ENCODE measurements at places on chromosomes 12 and 14. TPM values are rescaled to one million over a fixed set of nuclear protein-coding genes. Genes with fewer than 3 reads are reported as not detected.

DNA sequence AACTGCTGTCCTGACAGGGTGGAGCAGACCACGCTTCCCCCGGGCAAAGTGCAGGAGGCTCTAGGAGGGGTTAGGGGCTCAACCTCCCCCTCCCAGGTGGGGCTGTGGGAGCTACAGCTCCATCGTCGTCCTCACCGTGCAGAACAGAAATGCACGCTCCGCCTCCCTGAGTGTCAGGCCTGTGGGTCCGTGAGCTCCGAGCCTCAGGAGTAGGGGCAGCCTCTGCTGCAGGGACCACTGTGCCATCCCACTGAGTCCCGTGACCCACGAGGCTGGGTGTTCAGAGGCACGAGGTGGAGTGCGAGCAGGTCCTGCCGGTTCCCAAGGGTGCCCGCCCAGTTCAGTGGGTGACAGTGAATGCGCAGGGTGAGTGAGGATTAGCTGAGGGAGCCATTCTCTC, 48.6 kb downstream of the CACNA1C start:
- DNase-seq: no peak

- DNase-seq: no peak
These were observed 467.5 kb downstream of the VRK1 start for GRCh38 chr14:97264516-97265230.

DNA sequence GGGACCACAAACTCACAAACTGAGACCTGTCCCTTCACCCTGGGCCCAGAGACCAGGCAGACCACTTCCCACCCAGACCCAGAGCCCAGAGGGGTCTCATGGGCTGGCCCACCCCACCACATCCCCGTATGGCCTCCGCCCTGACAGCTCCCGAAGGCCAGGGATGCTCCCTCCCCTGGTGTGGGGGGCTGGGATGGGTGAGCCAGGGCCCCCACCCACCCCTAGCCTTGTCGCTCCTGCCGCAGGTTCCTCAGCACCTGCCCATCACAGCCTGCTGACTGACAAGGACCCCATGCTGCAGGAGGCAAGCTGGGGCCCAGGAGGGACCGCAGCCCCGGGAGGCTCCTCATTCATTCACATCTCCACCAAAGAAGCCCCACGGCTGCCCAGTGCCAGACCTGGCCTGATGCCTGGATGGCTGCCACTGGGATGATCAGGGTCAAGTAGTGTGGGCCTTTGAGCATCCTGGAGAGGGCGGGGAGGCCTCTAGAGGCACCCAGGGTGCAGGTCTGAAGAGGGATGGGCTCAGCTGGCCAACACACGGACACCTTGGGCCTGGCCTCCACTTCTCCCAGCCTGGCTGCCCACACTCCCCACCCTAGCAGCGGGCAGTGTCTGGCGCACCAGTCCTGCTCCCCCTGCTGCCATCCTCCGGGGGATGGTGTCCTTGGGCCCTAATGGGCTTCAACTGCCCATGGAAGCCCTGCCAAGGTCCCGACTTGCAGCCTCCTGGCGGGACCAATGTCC, 24.7 kb upstream of the GPR132 start:
- DNase-seq: no peak

- DNase-seq: no peak
These were observed 63.9 kb downstream of the BICD1 start for GRCh38 chr12:32170437-32170998.

DNA sequence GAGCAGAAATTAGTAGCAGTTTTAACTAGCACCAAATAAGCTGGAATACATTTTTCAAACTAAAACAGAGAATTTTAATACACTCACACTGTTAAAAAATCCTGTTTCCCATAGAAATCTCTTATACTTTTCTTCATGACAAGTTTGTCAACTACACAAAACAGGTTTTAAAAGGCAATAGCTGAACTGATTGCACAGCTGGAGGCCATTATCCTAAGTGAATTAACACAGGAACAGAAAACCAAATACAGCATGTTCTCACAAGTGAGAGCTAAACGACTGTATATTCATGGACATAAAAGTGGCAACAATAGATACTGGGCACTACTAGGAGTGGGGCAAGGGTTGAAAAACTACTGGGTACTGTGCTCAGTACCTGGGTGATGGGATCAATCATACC, 11.6 kb upstream of the HAL start:
- no peak for DNase-seq

DNA sequence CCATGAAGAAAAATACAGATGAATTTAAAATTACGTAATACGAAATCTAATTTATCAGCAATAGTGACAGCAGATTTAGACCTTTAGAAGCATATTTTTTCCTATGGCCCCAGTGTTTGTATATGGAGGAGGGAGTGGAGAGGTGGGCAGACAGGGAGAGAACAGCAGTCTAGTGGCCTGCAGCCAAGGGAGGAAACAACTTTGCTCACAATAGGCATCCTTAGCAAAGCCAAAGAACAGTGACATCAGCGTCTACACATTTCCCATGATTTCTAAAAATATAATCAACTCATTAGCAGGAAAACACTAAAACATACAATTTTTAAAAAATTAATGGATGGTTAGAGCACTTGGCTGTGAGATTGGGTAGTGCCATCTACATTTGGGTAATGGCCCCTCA, 622.6 kb upstream of the ATP2B1 start:
- DNase-seq: no peak

DNA sequence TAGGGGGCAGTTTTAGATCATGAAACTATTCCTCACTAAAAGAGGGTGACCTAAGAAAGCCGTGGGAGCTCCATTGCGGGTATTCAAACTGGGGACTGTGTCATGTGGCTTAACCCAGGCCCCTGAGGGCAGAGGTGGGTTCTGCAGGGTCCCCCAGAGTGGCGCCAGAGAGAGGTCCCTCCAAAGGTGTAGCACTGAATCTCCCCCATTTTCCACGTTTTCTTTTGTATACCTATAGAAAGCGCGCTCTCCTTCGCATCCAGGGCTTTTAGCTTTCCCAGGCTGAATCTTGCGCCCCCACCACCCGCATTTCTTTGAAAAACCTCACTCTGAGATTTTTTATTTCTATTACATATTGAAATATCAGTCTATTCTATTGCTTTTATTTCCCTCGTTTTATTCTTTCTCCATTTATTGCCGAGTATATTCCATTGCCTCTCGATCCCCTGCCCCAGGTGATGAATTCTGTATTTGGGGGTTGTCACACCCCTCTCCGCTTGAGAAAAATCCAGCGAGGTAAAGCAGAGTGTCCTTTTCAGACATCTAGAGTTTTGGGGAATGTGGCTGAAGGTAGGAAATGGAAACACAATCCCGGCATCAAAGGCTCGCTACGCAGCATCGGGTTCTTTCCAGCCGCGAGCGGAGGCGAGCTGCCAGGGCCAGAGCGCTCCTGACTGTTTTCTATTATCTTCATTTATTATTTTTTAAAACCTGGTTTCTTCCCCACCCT, 870 bp upstream of the HOXC13 start:
- DNase-seq: no peak

- no peak for DNase-seq
These were observed 31.1 kb downstream of the FRS2 start for GRCh38 chr12:69501154-69501895.

DNA sequence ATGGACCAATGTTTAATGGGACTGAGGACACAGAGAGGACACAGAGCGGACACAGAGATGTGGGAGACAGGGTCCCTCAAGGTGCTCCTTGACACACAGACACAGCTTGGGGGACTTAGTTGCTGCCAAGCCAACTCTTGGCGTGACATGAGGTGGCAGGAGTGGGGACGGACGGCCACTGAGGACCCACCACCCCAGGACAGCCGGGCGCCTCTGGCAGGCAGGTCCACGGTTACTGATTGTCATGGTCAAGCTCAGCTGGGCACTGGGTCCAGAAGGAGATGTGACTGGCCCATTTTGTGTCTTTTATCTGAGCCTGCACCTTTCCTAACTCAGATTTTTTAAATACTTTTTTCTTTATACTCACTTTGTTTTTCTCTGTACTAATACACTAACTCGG, 15.7 kb upstream of the PWP1 start:
- DNase-seq: no peak

GRCh38 chr12:127500512-127501035, 766.4 kb upstream of the TMEM132C start:
- DNase-seq: no peak

DNA sequence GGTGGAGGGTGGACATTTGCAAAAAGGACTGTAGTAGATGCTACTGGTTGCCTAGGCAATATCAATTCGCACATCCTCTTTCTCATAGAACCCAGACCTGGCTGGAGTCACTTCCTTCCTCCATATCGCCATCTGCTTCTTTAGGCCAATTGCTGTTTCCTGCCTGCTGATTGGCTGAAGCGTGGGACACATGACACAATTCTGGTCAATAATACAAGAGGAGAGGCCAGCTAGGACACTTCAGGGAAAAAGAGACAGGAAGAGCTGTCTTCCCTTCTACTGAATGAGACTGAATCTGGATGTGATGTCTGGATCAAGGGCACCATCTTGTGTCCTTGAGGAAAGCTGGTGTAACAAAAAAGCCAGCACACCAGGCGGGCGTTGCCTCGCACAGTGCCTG, 53.8 kb downstream of the TRPV4 start:
- DNase-seq: no peak

DNA sequence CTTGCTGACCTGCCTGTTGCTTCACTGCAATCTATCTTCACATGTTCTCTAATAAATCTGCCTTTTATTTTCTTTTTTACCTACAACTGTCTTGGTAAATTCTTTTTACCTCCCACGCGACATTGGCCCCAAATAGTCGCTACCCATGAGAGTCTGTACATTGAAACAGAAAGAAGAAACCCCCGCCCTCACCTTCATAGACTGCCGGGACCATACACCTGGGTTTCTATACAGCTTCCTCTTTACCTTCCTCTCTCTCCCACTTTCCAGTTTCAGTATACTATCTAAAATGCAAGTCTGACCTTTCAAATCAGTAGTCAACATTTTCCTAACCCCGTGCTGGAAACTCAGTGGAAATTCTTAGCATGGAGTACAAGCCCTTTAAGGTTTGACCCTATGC, 4.8 kb downstream of the SLC8A3 start:
- DNase-seq: no peak

DNA sequence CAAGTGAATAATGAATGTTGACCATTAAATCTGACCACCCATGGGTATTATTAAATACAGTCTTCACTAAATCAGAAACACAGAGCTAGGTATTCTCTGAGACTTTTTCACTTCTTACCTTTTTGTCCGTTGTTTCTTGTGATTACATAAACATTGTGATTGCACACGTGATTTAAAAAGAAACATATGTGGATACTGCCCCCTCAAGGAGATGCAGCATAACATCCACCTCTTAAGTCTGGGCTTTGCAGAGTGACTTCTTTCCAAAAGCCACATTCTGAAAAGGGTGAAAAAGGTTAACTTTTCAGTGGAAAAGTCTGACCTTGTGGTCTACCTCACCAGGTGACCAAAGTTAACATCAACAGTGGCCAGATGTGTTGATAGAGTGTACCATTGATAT, 185.5 kb upstream of the FAR2 start:
- DNase-seq: no peak

GRCh38 chr12:76940671-76941445, 62.0 kb upstream of the CSRP2 start:
- DNase-seq: no peak

GRCh38 chr14:33851931-33852330, 98.9 kb downstream of the EGLN3 start:
- no peak for DNase-seq

DNA sequence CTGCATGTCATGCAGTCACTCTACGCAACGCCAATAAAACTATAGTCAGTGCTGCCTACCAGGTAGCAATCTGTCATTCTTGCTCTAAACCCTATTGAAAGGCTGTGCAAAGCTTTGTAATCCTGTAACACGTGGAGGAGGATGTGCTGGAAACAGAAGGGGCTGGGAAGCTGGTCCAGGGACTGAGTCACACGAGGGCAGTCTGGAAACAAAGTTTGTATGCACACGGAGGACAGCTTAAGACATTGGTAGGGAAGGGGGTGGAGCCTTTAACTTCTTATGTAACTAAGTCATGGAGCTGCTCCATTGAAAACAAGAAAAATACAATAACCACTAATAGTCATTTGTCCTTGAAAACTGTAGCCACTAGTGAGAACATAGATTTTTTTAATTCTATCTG, 128.0 kb downstream of the BCAT1 start:
- DNase-seq: no peak

DNA sequence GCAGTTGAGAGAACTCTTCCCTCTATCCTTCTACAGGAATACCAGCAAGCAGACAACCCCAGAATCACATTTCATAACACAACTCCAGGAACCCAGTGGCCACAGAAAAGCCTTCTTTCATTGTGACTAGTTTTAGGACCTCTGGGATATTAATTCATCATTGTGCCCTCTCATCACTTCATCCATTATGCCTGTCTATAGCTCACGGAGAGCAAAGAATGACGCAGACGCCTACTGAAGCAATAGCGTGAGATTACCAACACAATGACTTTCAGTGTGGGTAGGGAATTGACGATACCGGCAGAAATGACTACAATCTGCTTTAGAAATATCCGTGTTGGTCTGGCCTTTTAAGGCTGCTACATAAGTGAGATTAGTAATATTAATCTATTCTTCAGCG, 158.1 kb upstream of the FOXG1 start:
- no peak for DNase-seq

DNA sequence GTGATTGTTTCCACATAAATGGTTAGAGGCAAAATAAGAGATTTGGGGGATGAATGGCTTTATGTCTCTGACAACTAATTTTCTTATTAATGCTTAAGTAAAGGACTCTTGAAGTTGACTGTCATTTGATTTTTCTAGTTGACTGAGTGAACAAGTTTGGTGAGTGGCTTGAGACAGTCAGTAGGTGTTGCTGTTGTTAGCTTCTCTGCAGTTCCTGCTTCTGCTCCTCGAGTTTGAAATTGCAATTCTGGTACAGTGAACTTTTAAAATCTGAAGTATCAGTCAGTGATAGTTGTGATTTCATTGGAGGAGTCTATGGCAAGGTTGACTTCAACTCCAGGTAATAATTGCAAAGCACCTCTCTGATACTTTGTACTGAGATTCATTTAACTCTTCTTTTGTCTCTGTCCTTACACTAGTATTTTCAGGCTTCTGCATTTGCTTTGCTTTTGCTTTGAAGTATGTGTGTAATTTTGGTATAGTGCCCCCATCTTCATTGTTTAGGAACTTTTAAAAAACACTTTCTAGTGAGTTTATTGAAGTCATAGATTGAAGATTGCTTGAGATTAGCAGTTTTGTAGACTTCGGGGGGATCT, 415.5 kb downstream of the PCNX1 start:
- DNase-seq: no peak

DNA sequence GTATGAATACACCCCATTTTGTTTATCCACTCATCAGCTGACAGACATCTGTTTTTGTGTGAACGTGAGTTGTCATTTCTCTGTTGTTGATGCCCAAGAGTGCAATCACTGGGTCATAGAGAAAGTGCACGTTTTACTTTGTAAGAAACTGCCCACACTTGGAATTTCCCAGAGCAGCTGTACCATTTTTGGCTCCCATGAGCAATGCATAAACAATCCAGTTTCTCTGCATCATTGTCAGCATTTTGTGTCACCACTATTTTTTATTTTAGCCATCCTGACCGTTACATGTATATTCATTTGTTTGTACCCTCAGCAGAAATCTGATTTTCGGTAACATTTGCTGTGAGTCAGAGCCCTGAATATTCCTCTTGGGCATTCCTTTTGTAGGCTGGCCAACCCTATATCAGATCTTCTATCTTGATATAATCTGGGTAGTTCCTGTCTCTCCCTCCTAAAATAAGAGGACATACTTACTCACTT, 62.7 kb downstream of the RBM19 start:
- no peak for DNase-seq

The CCDC198 gene
- not detected for total RNA-seq

The OTOGL gene
- 0.14 TPM for total RNA-seq

The PROX2 gene
- total RNA-seq: not detected

The PPM1H gene
- total RNA-seq: 10.3 TPM

The APOLD1 gene
- total RNA-seq: 38.4 TPM

The GTF2A1 gene
- total RNA-seq: 21.4 TPM

The C12orf54 gene
- total RNA-seq: not detected

The HOXC13 gene
- not detected for total RNA-seq

The WNT1 gene
- 1.2 TPM for total RNA-seq

The KIF26A gene
- total RNA-seq: 2.0 TPM
